NCI-H2171 treated with DMSO at 0.1 percent for 48 hours (cell line): ENCODE measurements at places on chromosomes 3 and 15.

DNA sequence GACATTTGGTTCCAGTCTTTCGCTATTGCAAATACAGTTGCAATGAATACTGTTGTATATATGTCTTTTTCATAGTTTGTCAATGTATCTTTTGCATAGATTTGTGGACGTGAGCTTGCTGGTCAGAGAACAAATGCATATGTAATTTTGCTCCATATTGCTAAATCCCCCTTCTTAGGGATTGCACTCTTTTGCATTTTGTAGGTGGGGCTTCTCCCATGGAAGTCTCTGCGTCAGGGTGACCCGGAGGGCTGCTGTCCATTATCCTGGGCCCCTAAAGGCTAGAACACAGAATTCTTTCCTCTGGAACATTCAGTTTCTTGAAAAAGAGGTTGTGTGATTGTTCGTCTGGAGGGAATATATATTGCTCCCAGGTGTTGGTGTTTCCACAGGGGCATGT is 25.2 kb upstream of the KLHL25 start:
- DNase-seq = no peak

DNA sequence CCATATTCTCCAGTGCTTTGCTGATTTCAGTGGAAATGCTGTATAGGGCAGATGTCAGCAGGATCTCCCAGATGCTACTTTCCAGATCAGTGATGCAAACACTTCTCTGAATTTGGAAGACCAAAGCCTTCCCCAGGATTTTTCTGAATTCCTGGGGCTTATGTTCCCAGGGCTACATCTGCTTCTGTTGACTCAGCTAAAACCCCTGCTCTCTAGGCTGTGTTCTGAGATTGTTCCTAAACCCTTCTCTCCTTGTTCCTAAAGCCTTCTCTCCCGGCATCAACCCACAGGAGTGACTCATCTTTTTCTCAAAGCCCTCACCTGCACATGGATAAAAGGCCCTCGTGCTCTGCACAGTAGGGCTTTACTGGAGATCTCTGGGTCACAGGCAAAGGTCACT is 35.5 kb downstream of the FAH start:
- DNase-seq = peak; percentile 76

GRCh38 chr3:52174896-52175295 is 20.7 kb upstream of the POC1A start:
- DNase-seq = no peak

- peak; percentile 41 for DNase-seq
Measured at GRCh38 chr3:129184396-129184657, 631 bp upstream of the CNBP start.

- DNase-seq = no peak
Measured at GRCh38 chr3:149442851-149443544, 31.5 kb upstream of the TM4SF4 start.

GRCh38 chr3:99730870-99731269 is 86.8 kb upstream of the CMSS1 start:
- DNase-seq = no peak

DNA sequence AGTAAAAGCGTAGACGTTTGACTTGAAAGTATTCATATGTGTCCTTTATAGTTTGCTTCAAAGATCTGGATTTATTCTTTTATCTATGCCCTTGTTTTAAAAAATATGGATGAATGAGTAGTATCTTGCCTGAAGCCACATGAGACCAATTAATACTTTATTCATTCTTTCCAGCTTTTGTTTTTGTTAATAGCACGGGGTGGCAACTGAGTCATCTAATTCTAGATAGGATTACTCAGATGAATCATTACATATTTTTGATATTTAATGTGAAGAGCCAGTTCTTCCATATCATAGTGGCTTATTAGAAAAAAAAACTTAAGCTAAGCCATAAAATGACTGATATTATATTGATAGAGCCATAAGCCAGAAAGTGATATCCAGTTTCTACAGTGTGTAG is 121.9 kb downstream of the BBX start:
- DNase-seq = no peak

DNA sequence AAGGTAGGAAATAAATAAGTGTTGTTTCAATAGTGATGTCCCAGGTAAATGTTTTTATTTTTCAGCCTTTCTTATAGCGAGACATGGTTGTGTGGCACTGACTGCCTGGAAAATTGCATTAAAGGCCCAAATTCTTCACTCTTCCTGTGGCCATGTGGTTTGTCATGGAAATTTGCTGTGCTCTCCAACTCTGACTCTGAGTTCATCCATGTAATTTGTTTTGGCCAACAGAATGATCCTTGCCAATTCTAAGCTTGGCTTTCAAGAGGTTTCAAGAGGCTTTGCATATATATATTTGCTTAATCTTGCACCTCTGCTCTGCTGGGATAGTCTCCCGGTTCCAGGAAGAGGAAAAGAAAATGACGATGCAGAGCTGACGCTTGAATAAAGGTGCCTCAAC is 107.5 kb upstream of the ARHGEF26 start:
- DNase-seq = no peak

DNA sequence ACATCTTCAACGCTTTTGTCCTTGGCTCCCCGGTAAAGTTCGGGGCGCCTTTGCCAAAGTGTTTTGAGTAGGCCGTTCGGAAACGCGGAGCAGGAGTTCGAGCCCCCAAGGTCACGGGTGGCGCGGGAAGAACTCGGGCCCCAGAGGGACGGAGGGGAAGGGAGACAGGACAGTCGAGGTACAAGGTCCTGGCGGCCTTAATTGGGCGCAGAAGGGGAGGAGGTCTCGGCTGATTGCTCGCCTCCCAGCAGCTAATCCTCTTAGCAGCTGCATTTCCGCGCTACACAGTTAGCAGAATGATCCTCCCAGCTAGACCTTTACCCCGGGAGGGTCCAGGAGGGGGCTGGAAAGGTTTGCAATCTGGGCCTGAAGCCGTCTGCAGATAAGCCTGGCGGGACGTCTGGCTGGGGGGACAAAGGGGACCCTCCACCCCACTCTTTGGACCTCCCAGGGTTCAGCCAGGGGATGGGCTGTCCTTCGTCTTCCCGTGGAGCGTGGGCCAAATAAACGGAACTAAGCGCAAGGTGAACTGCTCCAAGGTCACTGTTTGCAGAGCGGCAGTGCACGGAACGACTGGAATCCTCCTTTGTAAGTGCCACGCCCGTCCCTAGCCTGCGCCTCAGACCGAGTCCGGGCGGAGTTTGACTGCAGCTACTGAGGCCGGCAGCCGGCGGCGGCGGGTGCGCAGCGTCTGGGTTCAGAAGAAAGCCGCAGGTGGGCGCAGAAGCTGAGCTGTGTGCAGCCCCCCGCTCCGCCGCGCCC is 7.2 kb downstream of the EOMES start:
- DNase-seq = no peak

DNA sequence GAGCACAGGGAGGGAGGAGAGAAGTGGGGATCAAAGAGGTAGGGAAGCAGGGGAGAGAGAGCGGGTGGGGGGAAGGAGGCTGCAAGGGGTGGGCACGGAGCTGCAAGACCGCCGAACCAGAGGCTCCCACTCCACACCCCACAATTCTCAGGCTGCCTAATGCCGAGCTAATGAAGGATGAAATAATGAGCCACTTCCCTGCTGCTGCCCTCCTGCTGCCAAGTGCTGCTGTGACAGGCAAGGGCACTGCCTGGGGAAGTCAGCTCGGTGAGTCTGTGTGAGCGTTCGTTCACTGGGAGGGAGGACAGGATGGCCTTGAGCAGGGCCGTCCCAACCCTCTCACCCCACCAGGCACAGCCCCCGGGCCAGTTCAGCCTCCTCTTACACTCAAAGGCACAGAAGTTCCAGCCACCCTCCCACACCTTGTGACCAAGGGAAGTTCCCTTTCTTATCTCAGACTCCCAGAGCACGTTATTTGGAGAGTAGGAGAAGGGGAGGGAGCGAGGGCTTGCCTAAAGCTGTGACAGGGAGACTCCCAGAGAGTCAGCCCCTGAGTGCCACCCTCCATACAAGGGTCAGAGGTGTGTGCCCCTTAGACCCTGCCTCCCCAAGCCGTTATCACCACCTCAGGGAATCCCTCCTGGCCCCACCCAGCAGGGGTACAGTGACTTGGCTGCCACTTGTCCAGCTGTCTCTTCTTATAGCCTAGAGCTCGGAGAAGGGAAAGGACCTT is 12.4 kb downstream of the GLYCTK start:
- peak; percentile 64 for DNase-seq

- no peak for DNase-seq
Measured at GRCh38 chr3:144516589-144516988, 545.0 kb downstream of the DIPK2A start.

- peak; percentile 94 for DNase-seq
Measured at GRCh38 chr3:14178247-14179113, at the start of the genes LSM3 and XPC. Gene LSM3 (plus strand): TSS chr3:14178817. CDS start chr3:14178861, 44 bp downstream. Gene XPC (minus strand): TSS chr3:14178601. CDS start chr3:14178568, 33 bp downstream.
